Cardiac muscle cell (in vitro differentiated cells and primary cell): ENCODE measurements at places on chromosomes 11 and 22. TPM values are rescaled to one million over a fixed set of nuclear protein-coding genes. Genes with fewer than 3 reads are reported as not detected.

The AMPD3 gene
- polyA plus RNA-seq = 1.8 and 2.9 TPM in 2 replicates

The GVQW3 gene
- 3.9 and 6.0 TPM in 2 replicates for polyA plus RNA-seq

The RAG2 gene
- 0.84 and 1.4 TPM in 2 replicates for polyA plus RNA-seq

The OR5B21 gene
- polyA plus RNA-seq = not detected in 2 replicates

The ABCC8 gene
- polyA plus RNA-seq = 2.4 and 8.8 TPM in 2 replicates

The PDGFD gene
- 100 and 120 TPM in 2 replicates for polyA plus RNA-seq

The LMO1 gene
- polyA plus RNA-seq = 2.4 and 3.6 TPM in 2 replicates

DNA sequence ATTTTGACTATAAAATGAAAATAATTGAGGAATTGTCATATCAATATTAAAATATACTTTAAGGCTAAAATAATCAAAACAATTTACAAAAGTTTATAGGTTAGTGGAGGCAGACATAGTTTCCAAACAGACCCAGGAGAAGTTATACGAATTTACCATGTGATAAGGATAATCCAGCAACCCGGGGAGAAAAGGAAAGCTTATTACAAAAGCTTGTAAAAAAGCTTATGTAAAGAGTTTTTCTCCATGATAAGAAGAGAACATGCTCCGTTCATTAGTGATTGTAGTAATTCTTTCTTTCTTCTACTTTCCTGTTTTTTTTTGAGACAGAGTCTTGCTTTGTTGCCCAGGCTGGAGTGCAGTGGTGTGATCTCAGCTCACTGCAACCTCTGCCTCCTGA, 79.0 kb downstream of the ATXN10 start:
- no peak for DNase-seq
- H3K36me3 ChIP-seq = peaks cover 6% of the 10 kb centered on the region
- no peaks in the 10 kb centered on the region for H3K27me3 ChIP-seq
- no peak overlapping the region for H3K27ac ChIP-seq
- no peaks in the 10 kb centered on the region for H3K4me1 ChIP-seq

- H3K36me3 ChIP-seq = no peaks in the 10 kb centered on the region
- DNase-seq = no peak
- no peaks in the 10 kb centered on the region for H3K4me1 ChIP-seq
- H3K4me3 ChIP-seq = no peak overlapping the region
- no peak overlapping the region for H3K27ac ChIP-seq
Observed at GRCh38 chr11:69339041-69339733, 45.2 kb downstream of the MYEOV start.

GRCh38 chr11:118892514-118892913, 8.8 kb downstream of the CXCR5 start:
- no peaks in the 10 kb centered on the region for H3K27me3 ChIP-seq
- H3K4me1 ChIP-seq = peaks cover 24% of the 10 kb centered on the region
- H3K27ac ChIP-seq = no peak overlapping the region
- no peak for DNase-seq

- peaks cover 6% of the 10 kb centered on the region for H3K36me3 ChIP-seq
- no peak for DNase-seq
- peaks cover 4% of the 10 kb centered on the region for H3K4me1 ChIP-seq
Observed at GRCh38 chr11:65920372-65920802, 1.2 kb downstream of the DRAP1 start.

- peaks cover 16% of the 10 kb centered on the region for H3K4me1 ChIP-seq
- no peaks in the 10 kb centered on the region for H3K27me3 ChIP-seq
- no peak overlapping the region for H3K27ac ChIP-seq
- H3K36me3 ChIP-seq = no peaks in the 10 kb centered on the region
Observed at GRCh38 chr22:36381513-36382128, 6.1 kb downstream of the MYH9 start.

GRCh38 chr11:57940044-57940756, 83.5 kb upstream of the OR9Q1 start:
- no peaks in the 10 kb centered on the region for H3K4me1 ChIP-seq
- no peak overlapping the region for H3K27ac ChIP-seq
- H3K36me3 ChIP-seq = no peaks in the 10 kb centered on the region

GRCh38 chr11:81492923-81493445, 1240.7 kb downstream of the FAM181B start:
- H3K27me3 ChIP-seq = no peaks in the 10 kb centered on the region
- H3K4me1 ChIP-seq = no peaks in the 10 kb centered on the region
- no peak for DNase-seq
- no peaks in the 10 kb centered on the region for H3K36me3 ChIP-seq
- H3K27ac ChIP-seq = no peak overlapping the region

- no peak overlapping the region for H3K4me3 ChIP-seq
- no peak for DNase-seq
- peaks cover 13% of the 10 kb centered on the region for H3K36me3 ChIP-seq
- H3K27me3 ChIP-seq = no peaks in the 10 kb centered on the region
- no peak overlapping the region for H3K27ac ChIP-seq
Observed at GRCh38 chr22:42060489-42060888, 10.1 kb downstream of the NAGA start.

GRCh38 chr11:72483412-72484186, 49.3 kb upstream of the CLPB start:
- H3K4me3 ChIP-seq = no peak overlapping the region
- no peaks in the 10 kb centered on the region for H3K27me3 ChIP-seq
- H3K36me3 ChIP-seq = no peaks in the 10 kb centered on the region

DNA sequence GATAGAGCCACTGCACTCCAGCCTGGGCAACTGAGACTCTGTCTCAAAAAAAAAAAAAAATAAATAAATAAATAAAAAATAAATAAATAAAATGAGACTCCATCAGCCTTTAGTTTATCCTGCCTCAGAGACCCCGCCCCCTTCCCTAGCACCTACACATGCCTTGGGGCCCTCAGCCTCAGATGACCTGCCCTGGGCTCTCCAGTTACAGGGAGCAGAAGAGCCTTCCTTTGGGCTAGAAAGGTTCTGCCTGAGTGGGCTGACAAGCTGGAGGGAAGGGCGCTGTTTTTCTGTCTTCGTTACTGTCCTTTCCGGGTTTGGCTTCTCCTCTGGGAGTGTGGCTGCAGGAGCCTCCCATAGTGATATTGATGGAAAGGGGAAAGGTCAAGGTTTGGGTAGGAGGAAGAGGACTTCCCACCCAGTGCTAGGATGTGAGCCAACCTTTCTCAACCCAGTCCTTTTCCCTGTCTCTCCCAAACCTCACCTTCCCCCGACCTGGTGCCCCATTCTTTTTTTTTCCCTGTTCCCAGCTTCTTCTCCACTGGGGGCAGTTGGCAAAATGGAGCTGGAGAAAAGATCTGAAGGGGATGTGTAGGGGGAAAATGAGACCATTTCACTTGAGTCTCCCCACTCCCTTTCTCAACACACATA, 1.5 kb upstream of the SF3B2 start:
- no peak overlapping the region for H3K4me3 ChIP-seq
- H3K36me3 ChIP-seq = peaks cover 12% of the 10 kb centered on the region
- H3K27ac ChIP-seq = peak overlapping the region; percentile 92
- peaks cover 26% of the 10 kb centered on the region for H3K4me1 ChIP-seq

DNA sequence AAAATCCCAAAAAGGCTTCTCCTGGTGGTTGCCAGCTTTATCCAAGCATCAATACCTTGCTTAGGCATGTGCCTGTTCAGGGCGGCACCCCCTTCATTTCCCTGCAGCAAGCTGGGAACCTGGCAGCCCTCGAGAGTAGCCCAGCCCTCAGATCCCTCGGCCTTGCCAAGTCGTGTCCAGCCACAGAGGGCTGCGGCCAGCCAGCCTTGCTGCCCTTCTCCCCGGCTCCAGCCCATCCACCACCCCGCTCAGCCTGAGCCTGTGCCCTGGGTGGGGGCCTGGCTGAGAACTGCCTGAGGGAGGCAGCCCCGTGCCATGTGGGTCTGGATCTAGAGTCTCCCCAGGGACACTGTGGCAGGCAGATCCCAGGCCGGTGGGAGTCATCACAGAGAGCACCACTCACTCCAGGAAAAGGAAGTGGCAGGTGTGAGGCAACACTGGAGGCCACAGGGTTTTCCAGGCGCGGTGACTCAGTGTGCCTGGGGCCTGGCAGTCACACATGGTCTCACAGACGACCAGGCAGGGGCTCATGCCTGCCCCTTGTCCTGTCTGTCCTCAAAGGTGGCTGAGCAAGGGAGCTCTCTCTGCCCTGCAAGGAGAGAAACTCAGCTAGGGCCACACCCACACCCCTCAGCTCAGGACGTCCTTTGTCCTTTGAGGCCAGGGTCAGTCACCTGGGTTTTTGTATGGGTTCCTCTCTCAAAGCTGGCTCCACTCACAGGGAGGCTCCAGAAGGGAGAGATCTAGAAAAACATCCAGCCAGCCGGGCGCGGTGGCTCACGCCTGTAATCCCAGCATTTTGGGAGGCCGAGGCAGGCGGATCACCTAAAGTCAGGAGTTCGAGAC, 12.2 kb upstream of the CDC42BPG start:
- no peaks in the 10 kb centered on the region for H3K4me1 ChIP-seq
- DNase-seq = peak; percentile 62
- H3K27me3 ChIP-seq = no peaks in the 10 kb centered on the region
- H3K36me3 ChIP-seq = peaks cover 8% of the 10 kb centered on the region
- no peak overlapping the region for H3K4me3 ChIP-seq

- peaks cover 6% of the 10 kb centered on the region for H3K27me3 ChIP-seq
- no peaks in the 10 kb centered on the region for H3K36me3 ChIP-seq
- H3K4me3 ChIP-seq = no peak overlapping the region
- no peaks in the 10 kb centered on the region for H3K4me1 ChIP-seq
Observed at GRCh38 chr22:40033586-40034380, 39.0 kb downstream of the FAM83F start.

DNA sequence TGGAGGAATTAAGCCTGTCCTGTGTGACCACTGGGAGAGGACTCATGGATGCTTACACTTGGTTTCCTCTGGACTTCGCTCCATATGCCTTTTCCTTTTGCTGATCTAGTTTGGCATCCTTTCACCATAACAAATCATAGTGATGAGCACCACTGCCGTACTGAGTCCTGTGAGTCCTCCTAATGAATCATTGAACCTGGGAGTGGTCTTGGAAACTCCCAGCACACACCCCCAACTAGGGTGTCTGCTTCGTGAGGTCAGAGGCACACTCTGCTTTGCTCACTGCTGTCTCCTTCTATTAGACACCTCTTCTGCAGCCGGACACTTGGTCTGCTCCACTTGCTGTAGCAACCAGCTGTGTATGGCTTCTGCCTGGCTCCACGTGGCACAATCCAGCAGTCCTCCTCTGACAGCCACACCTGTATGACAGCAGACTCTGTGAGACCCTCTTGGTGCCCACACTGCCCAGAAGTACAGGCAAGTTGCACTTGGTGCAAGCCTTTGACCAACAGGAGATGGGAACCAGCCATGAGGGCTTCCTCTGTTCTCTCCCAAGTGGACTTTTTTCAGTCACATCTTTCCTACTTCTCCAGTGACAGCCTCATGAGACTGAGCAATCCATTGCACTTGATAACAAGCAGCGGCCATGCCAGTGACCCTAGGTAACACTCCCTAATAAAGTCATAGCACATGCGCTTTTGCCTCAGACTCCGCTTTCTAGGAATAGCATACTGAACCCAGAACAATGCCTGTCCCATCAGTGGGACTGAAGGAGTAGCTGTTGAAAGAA, 65.0 kb upstream of the HMGXB4 start:
- H3K4me3 ChIP-seq = no peak overlapping the region
- H3K36me3 ChIP-seq = no peaks in the 10 kb centered on the region
- peaks cover 5% of the 10 kb centered on the region for H3K27me3 ChIP-seq

- DNase-seq = peak; percentile 62
- no peak overlapping the region for H3K27ac ChIP-seq
- no peaks in the 10 kb centered on the region for H3K36me3 ChIP-seq
- H3K4me1 ChIP-seq = peaks cover 3% of the 10 kb centered on the region
- H3K27me3 ChIP-seq = peaks cover 49% of the 10 kb centered on the region
Observed at GRCh38 chr11:92226331-92227229, 2.0 kb downstream of the FAT3 start.

DNA sequence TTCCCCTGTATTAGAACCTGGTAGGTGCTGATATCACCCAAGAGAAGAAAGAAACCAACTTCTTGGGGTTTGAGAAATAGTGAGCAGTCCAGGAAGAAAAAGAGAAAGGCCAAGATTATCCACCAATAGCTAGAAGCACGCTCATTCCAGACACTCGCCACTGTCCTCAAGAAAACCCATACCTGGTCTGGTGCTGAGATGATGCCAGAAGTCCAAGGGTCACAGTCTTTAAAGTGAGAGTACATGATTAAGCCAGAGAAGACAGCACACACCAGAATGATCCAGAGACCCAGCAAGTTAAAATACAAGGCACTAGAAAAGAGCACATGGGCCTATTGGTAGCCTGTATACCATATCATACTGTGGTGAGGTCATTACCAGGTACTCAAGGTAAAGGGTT, 23.6 kb downstream of the SLC5A12 start:
- H3K36me3 ChIP-seq = no peaks in the 10 kb centered on the region
- no peaks in the 10 kb centered on the region for H3K27me3 ChIP-seq
- peaks cover 11% of the 10 kb centered on the region for H3K4me1 ChIP-seq
- no peak overlapping the region for H3K27ac ChIP-seq

DNA sequence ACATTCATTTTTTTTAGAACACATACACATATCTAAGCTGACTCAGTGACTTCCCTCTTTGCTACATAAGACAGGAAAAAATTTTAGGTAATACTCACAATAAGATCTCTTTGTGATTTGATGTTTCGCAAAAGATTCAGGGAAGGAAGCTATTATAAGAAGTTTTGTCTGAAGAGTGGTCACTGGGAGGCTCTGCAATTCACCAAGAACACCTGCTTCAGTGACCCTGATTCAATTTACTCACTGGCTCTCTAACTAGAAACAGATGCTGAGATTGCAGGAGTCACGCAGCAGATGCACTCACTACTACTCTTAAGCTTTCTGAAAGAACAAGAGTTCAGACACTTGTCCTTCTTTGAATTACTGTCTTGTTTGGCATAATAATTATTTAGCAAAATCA, 193.6 kb upstream of the DDI1 start:
- no peak for DNase-seq
- no peaks in the 10 kb centered on the region for H3K36me3 ChIP-seq
- H3K27ac ChIP-seq = peak overlapping the region; percentile 77
- no peak overlapping the region for H3K4me3 ChIP-seq

DNA sequence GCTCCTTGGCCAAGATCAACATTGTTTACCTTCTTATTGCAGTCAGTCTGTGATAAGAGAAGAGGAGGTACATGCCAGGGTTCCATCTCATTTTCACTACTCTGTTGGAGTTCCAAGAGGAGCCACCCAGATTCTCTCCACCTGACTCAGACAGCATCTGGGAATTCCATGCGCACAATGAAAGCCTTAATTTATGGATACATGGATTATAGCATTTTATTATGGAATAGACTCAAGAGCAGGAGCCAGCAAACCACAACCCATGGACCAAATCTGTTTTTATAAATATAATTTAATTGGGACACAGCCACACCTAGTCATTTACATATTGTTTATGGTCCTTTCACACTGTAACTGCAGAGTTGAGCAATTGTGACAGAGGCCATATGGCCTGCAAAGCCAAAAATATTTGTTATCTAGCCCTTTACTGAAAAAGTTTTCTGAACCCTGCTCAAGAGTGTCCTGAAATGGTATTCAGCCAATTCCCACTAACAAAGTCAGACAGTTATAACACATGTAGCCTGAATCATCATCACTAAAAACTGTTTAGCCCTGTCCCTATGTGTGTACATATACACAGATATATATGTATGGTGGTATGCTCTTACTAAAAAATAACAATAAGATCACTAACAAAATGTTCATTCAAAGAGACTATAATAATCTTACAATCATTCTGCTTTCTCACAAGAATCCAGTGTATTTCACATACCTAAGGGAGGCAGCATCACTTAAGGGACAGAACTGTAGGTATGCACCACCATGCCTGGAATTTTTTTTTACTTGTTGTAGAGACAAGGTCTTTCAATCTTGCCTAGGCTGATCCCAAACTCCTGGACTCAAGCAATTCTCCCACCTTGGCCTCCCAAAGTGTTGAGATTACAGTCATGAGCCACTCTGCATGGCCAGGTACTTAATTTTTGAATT, 104.5 kb upstream of the TEAD1 start:
- H3K4me1 ChIP-seq = no peaks in the 10 kb centered on the region
- no peak overlapping the region for H3K4me3 ChIP-seq
- no peaks in the 10 kb centered on the region for H3K36me3 ChIP-seq

- H3K36me3 ChIP-seq = peaks cover 24% of the 10 kb centered on the region
- H3K27me3 ChIP-seq = no peaks in the 10 kb centered on the region
- H3K27ac ChIP-seq = peak overlapping the region; percentile 41
- H3K4me1 ChIP-seq = peaks cover 50% of the 10 kb centered on the region
Observed at GRCh38 chr11:86948733-86949132, 6.5 kb downstream of the FZD4 start.
